Activated CD4-positive, alpha-beta T cell treated with anti-CD3 and anti-CD28 coated beads, Interleukin-2, amount 10 ng/mL, durations not matched to agents 24 days and 14 days (primary cell): ENCODE measurements at places on chromosomes 12 and 14.

- no peak for DNase-seq
These were observed 324.2 kb downstream of the AEBP2 start for GRCh38 chr12:19763488-19763887.

- no peak for DNase-seq
These were observed 18.2 kb upstream of the IRF2BPL start for GRCh38 chr14:77046721-77047120.

DNA sequence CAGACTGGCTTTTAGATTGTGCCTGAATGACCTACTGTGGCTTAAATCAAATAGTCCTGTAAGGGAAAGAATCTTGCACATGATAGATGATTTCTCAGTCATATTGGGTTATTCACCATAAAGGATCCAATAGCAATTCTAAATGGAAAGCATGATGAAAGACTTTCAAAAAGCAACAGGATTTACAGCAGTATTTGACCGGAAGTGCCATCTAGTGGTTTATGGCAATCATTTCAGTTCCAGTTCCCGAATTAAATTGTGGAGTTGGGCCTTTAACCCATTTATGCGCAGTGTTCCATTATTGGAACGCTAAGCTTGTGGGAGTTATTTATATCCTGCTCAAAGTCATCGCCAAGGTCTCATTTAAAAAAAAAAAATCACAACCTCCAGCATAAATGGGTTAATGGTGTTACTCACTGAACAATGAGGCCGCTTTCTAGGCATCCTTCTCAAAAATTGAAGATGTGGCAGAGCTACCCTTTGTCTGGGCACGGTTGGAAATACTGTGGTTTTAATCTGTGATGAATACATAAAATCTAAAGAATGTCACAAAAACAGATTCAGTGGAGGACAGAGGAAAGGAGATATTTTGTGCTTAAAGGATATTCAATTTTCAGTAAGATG, 60.8 kb upstream of the REP15 start:
- peak; percentile 59 for DNase-seq

DNA sequence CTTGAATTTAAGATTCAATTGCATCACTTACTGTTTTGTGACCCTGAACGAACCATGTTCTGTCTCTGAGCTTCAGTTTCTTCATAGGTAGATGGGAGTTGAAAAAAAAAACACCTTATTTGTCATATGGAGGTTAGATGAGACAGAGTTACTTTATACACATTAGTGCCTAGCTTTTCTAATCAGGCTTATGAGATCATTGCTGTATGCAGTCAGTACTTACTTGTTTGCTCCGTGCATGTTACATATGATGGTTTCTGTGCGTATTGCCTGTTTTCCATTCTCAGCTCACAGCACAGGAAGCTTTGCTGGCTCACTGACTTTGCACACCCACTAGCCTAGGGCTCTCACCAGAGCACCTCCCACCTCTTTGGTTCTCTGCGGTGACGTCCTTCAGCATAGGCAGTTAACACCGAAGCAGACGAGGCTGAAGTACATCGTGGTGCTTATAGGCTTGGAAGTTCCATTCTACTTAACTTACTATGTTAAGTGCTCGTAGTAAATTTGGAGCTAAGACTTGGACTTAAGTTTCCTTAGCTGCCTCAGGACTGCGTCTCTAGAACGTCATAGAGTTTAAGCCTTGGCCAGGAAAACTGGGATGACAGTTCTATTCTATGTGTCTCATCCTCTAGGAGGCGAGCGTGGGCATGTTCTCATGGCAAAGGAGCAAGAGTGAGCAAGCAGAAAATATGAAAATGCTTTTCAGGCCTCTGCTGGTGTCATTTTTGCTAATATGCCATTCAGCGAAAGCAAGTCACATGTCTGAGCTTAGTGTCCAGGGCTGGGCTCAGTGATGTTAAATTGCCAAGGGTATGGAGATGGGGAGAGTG, 57.3 kb downstream of the NRXN3 start:
- no peak for DNase-seq

DNA sequence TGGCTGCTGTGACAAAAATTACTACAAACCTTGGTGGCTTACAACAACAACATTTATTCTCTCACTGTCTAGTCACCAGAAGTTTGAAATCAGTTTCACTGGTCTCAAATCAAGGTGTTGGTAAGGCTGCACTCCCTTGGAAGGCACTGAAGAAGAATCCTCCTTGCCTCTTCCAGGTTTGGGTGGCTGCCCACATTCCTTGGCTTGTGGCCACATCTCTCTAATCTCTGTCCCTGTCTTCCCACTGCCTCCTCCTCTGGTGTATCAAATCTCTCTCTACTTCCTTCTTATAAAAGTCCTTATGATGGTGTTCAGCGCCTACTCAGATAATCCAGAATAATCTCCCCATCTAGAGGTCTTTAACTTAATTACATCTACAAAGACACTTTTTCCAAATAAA, 31.0 kb downstream of the PLCZ1 start:
- no peak for DNase-seq
